ENCODE measurements at places on chromosomes 3 and 15.

DNA sequence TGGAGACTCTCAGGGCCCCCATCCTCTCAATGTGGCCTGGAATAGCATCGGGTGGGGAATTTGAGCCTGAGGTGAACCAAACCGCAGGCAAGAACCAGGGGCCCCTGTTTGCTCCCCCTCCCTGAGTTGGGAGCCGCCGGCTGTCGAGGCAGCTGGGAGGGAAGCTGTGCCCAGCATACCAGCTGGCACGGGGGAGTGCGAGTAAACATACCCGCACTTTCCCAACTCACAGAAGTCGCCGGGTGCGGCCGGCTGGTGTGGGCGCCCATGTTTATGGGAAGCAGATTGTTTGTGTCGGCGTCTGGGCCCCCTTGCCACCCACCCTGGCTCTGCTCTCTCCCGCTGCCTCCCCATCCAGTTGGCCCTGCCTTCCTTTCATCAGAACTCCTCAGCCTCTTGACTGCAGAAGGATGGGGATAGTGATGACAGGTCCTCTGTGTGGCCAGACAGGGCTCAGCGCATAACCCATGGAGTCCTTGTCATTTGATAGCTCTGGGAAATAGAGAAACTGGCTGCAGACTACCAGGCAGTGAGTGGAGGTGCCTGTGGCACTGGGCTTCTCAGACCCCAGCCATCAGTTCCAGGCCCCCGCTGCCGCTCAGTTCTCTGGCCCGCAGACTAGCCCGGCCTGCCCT, 60.4 kb downstream of the CACNA2D2 start:
- DNase-seq: no peak

GRCh38 chr15:94503293-94503692, 271.9 kb downstream of the MCTP2 start:
- no peak for DNase-seq

- DNase-seq: no peak
Observed at GRCh38 chr3:107520535-107520934, 2.2 kb upstream of the BBX start.

DNA sequence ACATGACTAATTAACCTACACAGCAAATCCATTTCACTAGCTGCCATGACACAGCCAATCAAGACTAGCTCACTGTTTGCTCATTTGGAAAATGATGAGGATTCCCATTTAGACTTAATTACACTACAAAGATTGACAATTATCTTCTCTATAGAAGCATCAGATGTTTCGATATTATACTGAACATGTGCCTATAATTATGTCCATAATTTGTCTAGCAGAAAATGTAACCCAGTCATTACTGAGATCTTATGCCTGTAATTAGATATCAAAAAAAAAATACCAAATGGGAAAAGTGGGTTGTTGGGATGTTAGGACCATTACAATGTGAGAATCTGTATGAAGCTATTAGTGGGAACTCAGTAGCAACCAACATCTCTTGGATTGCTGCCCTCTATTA, 344.2 kb upstream of the MCTP2 start:
- peak; percentile 60 for DNase-seq

DNA sequence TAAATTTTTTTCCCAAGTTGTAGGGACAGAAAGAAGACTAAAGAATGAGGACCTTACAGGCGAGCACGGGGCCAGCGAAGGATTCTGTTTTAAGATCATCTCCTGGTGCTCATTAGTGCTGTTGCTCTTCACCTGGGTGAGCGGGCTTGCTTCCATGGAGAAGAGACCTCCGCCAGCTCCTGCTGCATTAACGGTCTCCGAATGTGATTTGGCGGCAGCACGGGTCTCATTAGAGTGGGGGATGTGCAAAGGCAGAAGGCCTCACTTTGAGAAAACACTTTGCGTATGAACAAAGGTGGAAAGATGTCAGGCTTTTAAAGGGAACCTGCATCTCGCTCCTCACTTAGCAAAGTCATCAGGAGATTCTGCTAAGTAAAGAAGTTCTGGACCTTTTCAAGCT, 753.4 kb upstream of the CFAP20DC start:
- no peak for DNase-seq

DNA sequence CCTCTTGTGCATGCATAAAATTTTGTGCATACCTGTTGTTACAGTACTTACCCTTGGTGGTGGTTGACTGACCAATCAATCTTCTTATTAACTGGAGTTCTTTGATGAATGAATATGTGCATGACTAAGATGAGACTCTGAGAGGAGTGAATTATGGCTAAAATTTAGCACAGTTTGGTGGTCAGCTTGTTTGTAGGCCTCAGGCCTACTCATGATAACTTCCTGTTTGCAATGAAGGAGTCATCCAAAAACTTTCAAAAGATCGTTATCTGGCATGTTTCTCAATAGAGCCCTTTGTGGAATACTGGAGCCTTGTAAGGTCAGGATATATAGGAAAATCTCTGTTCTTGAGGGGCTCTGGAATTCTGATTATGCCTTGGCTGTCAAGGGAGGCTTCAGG, 66.5 kb downstream of the LEKR1 start:
- no peak for DNase-seq

DNA sequence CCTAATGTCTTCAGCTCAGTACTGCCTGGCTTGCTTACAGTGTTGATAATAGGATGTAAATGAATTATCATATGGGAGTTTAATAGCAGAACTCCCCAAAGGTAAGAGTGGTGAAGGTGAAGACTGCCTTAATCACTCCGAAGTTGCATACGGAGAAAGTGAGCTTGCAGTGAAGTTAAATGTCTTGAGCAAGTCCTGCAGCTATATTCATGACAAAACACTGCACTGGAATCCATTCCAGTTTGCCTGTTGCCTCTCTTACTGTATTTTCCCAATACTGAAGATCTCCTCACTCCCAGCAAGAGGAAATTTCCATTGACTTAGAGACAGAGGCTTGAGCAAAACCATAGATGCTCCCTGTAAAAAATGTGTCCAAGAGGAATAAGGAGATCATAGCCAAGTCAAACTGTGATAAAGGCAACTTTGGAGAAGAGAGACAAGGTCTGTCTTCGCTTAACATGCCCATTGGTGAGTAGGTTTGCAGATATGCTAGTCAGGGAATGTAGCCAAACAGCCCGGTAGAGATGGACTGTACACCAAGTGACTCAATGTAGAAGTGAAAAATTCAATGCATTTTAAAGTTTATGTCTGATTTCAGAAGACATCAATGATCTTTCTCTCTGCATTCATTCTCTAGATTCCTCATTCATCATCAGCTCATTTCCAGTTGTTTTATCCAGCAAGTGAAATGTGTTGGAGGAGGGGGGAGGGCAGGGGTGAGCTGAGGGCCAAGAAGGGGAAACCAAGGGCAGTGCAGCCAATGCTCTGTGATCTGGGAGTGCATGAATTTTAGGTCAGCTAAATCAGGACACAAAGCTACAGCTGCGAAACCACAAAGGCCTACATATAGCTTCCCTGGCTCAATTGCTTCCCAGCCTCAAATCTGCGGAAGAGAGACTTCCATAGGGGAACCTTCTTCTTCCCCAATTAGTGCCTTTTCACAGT, 667.1 kb upstream of the NR2F2 start:
- no peak for DNase-seq

Data from NCI-H1417 treated with DMSO at 0.1 percent for 48 hours (cell line).